ENCODE measurements at places on chromosomes 1 and 21. TPM values are rescaled to one million over a fixed set of nuclear protein-coding genes. Genes with fewer than 3 reads are reported as not detected.

PROK1 gene
- 0.19 TPM for polyA plus RNA-seq

LCA5L gene
- 6.8 TPM for polyA plus RNA-seq

BCAN gene
- 0.55 TPM for polyA plus RNA-seq

AGT gene
- polyA plus RNA-seq = 0.58 TPM

ARTN gene
- 3.9 TPM for polyA plus RNA-seq

OR1C1 gene
- polyA plus RNA-seq = not detected

VWA1 gene
- polyA plus RNA-seq = 147 TPM

NEGR1 gene
- 6.8 TPM for polyA plus RNA-seq

GJA4 gene
- 27.2 TPM for polyA plus RNA-seq

CCDC27 gene
- 0.21 TPM for polyA plus RNA-seq

AMY1C gene
- 2.7 TPM for polyA plus RNA-seq

LIPI gene
- 0.28 TPM for polyA plus RNA-seq
